ENCODE measurements at places on chromosomes 3 and 15.

- no peak for DNase-seq
These were observed 263.5 kb upstream of the TPRG1 start for GRCh38 chr3:188908002-188908850.

DNA sequence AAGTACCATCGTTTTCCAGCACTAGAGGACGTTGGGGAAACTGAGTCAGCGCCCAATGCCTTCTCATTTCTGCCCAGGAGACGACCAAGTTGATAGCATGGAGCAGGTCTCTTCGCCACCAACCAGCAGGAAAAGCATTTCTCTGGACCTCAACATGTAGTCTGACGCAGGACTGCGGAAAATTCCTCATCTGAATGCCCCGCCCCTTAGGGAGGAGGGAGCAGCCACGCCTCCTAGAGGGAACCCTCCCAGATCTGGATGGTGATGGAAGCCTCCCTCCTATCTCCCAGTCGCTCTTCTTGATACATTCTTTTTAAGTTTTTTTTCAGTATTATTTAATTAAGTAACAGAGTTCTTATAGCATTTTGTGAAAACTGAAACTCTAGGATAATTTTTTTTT lies 17.4 kb upstream of the MINDY4B start:
- no peak for DNase-seq

- no peak for DNase-seq
These were observed 85.6 kb downstream of the TJP1 start for GRCh38 chr15:29736744-29737020.

DNA sequence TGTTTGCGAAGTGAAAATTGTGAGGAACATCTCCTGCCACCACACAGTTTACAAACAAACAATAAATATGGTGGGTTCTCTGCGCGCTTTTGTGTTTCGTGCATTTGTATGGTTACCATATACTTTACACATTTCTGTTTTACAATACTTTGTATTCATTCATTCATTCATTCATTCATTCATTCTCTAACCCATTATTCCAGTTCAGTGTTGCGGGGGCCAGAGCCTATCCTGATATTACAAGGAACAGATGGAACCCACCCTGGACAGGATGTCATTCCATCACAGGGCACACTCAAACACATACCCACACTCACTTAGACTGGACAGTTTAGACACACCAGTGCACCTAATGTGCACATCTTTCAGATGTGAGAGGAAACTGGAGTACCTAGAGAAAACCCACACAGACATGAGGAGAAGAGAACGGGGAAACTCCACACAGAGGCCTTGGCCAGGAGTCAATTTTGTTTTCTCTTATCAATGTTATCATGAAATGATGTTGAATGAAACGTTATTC lies 160.5 kb downstream of the FNDC3B start:
- DNase-seq, result no peak

DNA sequence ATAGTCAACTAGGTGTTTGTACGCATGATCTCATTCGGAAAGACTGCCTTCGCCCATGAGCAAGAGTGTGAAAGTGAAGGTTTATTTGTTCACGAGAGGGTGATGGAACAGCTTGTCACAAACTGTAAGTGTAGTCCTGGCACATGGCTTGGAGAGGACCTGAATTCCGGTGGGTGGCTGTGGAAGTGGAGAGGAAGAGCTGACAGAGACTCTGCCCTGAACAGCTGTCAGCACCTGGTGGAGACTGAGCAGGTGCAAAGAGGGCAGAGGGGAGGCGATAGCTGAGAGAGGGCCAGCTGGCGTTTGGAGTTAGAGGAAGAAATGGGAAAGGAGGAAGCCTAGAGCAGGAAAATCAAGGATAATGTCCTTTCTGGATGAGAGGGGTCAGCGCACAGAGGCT lies 155.7 kb downstream of the EEFSEC start:
- DNase-seq, result no peak

GRCh38 chr3:173826901-173827609 lies 429.5 kb downstream of the NLGN1 start:
- no peak for DNase-seq

- no peak for DNase-seq
These were observed at the start of gene DIS3L for GRCh38 chr15:66293419-66294156. Gene DIS3L, plus strand, starts transcription at chr15:66293568. Its CDS starts 29 bp downstream, at chr15:66293597.

GRCh38 chr3:100063929-100064461 lies 50.3 kb downstream of the FILIP1L start:
- no peak for DNase-seq

- DNase-seq, result no peak
These were observed 157.5 kb downstream of the CTNNB1 start for GRCh38 chr3:41356775-41357174.

GRCh38 chr3:54376142-54376807 lies 253.9 kb downstream of the CACNA2D3 start:
- DNase-seq, result no peak

DNA sequence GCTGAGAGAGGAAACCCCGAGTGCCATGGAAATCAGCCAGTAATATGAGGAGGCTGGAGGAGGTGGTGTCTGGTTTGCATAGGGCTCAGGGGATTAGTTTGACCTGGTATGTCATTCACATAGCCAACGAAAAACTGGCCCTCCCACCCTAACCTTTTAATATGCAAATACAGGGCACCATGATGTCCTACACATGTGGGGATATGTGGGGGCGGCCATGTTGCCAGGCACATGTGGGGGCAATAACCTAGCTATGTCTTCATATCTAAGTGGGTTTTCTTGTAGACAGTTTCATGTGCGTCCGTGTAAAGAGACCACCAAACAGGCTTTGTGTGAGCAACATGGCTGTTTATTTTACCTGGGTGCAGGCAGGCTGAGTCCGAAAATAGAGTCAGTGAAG lies 110.1 kb downstream of the MOBP start:
- DNase-seq, result no peak

DNA sequence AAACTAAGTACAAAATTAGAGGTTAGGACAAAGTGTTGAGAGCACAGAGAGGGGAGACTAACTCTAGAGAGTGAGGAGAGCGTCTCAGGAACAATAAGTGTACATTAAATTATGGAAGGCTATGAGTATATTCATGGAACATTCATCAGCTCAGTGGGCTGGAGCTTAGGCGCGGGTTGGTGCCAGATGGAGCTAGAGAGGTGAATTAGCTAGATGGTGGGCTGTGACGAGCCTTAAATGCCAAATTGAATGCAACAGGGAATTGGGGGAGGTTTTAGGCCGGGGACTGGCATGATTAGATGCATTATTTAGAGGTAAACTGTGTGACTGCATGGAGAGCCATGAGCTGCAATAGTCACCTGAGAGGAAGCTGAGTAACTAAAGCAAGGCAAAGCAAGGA lies 97.1 kb downstream of the TMEM108 start:
- DNase-seq, result no peak

GRCh38 chr3:50936389-50936788 lies 261.7 kb downstream of the DOCK3 start:
- no peak for DNase-seq

DNA sequence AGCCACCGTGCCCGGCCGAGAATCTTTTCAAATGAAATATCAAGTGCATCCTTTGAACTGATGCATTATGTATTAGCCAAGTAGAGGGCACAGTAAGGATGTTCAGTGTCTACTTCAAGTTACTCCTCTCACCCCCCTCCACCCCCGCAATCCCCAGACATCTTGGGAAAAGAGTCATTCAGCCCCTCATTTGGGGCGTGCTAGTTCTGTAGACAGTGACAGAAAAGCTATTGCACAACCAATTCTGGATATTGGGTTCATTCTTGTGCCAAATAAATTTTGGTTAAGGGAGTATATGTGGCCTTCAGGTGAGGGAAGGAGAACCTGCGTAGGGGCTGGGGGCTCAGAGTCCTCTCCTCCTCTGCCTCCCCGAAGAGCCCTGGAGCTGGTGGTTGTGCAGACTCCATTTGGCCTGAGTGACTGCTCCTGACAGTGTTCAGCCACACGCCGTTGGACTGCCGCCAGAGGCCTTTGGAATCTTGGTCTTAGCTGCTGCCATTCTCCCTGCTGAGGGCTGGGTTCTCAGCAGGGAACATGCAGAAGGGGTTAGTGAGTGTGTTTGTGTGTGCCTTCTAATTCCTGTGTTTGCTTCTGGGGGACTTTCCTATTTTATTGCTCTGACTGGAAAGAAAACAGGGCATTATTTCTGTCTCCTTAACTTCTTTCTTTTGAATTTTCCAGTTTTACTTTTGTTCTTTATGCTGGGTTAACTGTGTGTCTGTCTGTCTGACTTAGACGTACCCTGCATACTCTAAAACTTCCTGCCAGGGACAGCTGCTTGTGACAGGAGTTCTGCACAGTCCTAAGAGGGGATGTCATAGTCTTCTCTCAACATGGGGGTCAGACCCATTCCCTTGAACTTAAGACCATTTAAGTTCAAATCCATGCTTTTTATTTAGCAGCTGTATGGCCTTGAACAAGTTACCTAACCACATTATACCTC lies 21.0 kb downstream of the RARB start:
- DNase-seq, result no peak

GRCh38 chr3:104460477-104461406 lies 906.0 kb upstream of the ALCAM start:
- DNase-seq, result no peak

DNA sequence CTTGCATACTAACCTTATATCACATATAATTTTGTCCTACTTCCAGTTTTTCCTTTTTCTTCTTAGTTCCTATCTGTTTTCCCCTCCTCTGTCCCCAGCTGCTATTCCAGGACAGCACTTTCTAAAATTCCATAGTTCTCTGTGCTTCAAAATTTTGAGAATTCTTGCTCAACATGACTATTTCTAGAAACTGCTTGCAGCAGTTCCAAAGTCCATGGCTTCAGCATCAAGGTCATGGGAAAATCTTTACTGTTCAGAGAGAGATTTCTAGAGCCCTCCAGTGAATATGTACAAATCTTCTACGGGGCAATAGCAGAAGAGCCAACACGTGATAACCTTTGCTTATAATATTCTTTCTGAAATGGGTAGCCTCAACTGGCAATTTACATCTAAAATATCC lies 76.1 kb upstream of the PHLDB2 start:
- DNase-seq, result no peak

DNA sequence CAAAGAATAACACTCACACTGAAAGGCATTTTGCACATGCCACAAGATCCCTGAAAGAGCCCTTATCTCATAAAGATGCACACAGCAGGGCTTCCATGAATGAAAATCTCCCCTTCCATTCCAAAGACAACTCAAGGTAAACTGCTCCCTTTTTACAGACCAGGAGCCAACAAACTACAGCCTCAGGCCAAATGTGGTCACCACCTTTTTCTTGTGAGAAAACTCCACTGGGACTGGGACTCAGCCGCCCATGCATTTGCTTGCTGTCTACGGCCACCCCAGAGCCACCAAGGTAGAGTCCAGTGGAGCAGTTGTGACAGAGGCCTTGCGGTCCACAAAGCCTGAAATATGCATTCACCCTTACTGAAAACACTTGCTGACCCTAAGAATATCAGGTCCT lies 334.8 kb downstream of the OCA2 start:
- DNase-seq, result no peak

DNA sequence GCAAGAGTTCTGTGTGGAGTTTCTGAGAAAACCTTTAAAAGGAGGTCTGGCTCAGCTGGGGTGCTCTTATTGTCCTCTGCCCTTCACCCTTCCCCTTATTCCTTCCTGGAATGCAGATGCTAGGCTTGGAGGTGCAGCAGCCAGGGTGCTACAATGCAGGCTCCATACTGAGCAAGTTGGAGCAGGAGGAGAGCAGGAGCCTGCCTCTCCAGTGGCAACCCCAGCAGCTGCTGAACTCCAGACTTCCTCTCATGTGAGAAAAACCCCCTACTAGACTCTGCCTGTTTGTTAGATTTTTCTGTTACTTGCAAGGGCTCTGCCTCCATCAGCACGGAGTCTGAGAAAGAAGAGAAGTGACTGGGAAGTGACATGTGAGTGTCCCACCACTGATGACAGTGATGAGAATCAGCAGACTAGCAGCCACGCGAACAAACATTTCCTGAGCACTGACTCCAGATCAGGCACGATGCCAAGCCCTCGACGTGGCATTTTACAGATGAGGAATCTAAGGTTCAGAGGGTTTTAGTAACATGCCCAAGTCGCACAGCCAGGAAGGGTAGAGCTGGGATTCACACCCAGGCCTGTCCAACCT lies 16.1 kb upstream of the RARRES1 start:
- DNase-seq, result no peak

DNA sequence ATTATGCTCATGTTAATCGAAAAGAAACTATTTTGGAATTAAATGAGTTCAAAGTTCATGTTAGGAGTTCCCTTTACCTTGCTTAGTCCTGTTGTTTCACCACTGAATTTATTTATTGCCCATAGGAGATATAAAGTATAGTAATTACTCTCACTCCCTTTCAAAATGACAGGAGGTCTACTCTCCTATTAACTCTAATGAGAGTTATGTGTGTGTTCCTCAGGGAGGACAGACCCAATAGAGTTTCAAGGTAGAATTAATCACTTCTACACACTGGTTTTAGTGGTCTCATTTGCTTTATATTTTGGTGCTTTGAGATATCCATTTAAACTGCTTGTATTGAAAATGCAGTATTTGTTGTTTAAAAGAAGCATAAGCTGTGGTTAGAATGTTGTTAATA lies 398.9 kb downstream of the NLGN1 start:
- no peak for DNase-seq

- no peak for DNase-seq
These were observed 77.8 kb downstream of the IL20RB start for GRCh38 chr3:137035631-137036030.

DNA sequence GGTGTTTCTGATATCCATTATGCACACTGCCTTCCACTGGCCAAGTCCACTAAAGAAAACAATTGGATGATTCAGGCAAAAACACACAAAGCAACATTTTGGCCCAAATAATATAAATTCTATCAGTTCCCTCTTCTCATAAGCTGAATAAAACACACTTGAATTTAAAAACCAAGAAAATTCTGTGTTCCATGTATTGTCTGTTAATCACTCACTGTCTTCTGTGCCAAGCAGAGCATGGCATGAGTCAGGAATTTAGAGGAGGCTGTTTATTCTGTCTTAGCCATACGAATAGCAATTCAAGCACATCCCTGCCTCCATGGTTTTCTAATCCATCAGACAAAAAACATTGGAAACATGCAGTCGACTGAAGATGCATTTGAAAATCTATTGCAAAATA lies 215.6 kb upstream of the UMPS start:
- no peak for DNase-seq

DNA sequence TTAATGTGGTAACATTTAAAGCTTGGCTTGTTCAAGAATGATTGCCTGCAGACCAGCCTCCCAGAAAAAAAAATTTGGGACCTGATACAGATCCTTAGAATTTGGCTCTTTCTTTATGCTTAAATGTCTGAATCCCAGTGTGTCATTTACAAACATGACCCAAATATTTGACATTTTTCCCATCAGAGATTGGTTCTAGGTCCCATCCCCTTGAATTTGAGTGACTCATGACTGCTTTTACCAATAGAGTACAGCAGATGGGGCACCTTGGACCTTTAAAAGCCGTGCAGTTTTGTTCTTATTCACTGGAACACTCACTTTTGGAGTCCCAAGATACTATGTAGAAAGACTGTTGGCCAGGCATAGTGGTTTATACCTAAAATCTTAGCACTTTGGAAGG lies 231.6 kb downstream of the ZIC1 start:
- no peak for DNase-seq
